ENCODE measurements at places on chromosomes 2 and 18. TPM values are rescaled to one million over a fixed set of nuclear protein-coding genes. Genes with fewer than 3 reads are reported as not detected.

The TMEM182 gene
- total RNA-seq: 6.2 TPM

The AQP12B gene
- total RNA-seq: not detected

DNA sequence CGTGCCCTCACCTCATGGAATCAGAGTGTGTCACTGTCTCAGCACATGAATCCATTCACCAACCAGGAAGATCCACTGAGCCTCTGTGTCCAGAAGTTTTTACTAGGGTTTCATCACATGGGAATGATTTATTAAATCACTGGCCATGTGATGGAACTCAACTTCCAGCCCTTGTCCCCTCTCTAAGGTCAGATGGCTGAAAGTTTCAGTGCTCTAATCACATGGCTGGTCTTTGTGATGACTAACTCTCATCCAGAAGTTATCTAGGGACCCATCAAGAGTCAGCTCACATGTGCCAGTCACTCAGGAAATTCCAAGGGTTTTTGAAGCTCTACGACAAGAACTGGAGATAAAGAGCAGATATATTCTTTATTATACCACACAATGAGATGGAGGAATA lies 140.5 kb upstream of the GYPC start:
- H3K4me1 ChIP-seq: no peaks in the 10 kb centered on the region
- no peak overlapping the region for H3K27ac ChIP-seq
- H3K36me3 ChIP-seq: no peaks in the 10 kb centered on the region
- H3K27me3 ChIP-seq: peaks cover 2% of the 10 kb centered on the region

DNA sequence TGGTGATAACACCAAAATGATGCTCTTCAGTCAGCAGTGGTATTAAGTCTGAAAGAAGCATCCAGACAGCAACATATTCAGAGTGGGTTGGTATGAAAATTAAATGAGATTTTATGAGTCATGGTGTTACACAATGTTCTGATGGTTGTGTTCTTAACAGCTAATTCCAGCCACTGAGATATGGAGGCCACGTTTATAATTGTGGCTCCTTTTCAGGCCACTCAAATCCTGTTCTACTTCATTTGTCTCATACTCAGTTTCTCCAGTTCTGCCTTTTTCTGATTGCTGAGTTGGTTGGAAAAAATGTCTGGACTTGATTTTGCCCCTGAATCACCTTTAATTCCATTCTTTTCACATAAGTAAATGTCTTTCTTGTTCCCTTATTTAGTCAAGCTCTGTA lies 162.7 kb upstream of the COL3A1 start:
- no peaks in the 10 kb centered on the region for H3K4me1 ChIP-seq
- no peaks in the 10 kb centered on the region for H3K27me3 ChIP-seq
- no peak overlapping the region for H3K4me3 ChIP-seq
- DNase-seq: no peak

DNA sequence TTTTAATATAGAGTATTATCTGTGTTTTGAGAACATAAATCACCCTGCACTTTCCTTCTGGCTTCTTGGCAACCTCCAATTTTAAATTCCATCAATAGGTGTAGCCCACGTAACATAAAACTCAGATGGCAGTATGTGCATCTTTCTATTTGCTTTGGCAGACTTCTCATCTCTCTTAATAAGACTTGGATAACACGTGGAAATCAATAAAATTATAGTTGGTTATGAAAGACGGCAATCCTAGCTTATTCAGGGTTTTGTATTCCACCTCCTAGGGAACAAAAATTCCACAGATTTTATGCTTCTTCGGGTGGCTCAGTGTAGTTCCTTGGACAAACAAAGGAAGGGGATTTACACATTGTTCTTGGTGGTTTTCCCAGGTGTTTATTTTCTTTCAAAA lies 299.3 kb downstream of the RND3 start:
- peaks cover 8% of the 10 kb centered on the region for H3K4me1 ChIP-seq
- no peak overlapping the region for H3K4me3 ChIP-seq
- no peaks in the 10 kb centered on the region for H3K27me3 ChIP-seq
- no peaks in the 10 kb centered on the region for H3K36me3 ChIP-seq

- DNase-seq: no peak
- H3K36me3 ChIP-seq: no peaks in the 10 kb centered on the region
- H3K27ac ChIP-seq: no peak overlapping the region
- H3K4me3 ChIP-seq: no peak overlapping the region
- H3K4me1 ChIP-seq: no peaks in the 10 kb centered on the region
Observed at GRCh38 chr2:224333726-224334482, 68.0 kb downstream of the FAM124B start.

DNA sequence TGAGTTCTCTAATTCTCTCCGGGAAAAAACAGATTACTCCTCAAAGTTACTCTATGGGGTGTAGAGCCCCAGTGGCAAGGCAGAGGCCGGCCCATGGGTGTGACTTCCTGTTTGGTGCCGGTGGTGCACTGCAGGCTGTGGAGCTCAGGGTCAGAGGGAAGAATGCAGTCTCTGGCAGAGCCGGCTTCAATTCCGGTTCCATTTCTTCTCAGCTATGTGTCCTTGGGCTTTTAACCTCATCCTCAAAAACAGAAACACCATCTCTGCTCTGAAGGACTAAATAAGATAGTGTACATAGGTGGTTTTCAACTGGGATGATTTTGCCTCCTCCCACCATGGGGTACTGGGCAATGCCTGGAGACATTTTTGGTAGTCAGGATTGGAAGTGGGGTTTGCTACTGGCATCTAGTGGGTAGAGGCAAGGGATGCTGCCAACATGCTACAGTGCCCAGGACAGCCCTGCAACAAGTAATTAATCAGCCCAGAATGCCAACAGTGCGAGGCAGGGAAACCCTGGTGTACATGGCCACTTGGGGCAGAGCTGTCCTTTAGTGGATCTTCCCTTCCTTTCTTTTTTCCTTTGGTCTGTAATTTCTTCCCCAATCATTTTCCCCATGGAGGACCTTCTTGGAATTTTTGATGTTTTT lies 81.2 kb downstream of the INSIG2 start:
- H3K27me3 ChIP-seq: no peaks in the 10 kb centered on the region
- H3K4me3 ChIP-seq: no peak overlapping the region
- H3K4me1 ChIP-seq: no peaks in the 10 kb centered on the region
- no peaks in the 10 kb centered on the region for H3K36me3 ChIP-seq

GRCh38 chr18:55658598-55658997 lies 70.6 kb upstream of the TCF4 start:
- peaks cover 2% of the 10 kb centered on the region for H3K27me3 ChIP-seq
- H3K4me3 ChIP-seq: no peak overlapping the region
- no peak overlapping the region for H3K27ac ChIP-seq
- no peak for DNase-seq
- H3K4me1 ChIP-seq: peaks cover 2% of the 10 kb centered on the region

DNA sequence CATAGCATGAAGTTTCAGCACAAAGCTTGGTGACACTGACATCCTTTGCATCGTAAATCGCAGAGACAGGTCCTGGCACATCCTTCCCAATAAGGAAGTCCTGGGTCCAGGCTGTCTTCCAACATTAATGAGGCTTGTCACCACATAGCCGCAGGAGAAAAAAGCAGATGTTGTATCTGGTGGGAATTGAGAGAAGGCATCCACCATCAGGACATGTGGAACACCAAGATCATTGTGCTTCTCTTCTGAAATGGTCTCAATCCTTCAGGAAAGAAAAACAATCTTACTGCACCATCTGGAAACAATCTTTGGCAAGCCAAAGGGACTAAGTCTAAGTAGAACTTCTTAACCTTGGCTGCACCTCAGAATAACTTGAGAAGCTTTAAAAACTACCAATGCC lies 119.0 kb upstream of the ARHGAP28 start:
- H3K27me3 ChIP-seq: peaks cover 2% of the 10 kb centered on the region
- DNase-seq: no peak
- H3K36me3 ChIP-seq: no peaks in the 10 kb centered on the region
- no peak overlapping the region for H3K4me3 ChIP-seq

DNA sequence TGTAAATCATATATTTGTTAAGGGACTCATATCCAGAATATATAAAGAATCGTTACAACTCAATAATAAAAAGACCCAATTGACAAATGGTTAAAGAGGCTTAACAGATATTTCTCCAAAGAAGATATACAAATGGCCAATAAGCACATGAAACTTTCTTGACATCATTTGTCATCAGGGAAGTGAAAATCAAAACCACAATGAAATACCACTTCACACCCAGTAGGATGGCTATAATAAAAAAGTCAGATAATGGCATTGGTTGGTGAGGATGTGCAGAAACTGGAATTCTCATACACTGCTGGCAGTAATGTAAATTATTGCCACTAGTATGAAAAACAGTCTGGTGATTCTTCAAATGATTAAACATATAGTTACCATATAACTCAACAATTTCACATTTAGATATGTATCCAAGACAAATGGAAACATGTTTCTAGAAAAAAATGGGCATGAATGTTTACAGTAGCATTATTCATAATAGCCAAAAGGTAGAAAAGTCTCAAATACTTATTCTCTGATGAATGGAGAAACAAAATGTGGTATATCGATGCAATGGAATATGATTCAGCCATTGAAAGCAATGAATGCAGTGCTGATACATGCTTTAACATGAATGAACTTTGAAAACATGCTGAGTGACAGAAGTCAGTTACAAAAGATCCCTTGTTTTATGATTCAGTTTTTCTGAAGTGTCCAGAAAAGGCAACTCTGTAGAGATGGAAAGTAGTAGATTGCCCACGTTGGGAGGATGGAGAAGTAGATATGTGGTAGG lies 304.6 kb upstream of the ZEB2 start:
- no peak for DNase-seq
- no peaks in the 10 kb centered on the region for H3K4me1 ChIP-seq
- H3K4me3 ChIP-seq: no peak overlapping the region

- no peaks in the 10 kb centered on the region for H3K27me3 ChIP-seq
- H3K27ac ChIP-seq: no peak overlapping the region
- H3K4me1 ChIP-seq: no peaks in the 10 kb centered on the region
Observed at GRCh38 chr18:42078711-42079110, 123.7 kb downstream of the PIK3C3 start.

DNA sequence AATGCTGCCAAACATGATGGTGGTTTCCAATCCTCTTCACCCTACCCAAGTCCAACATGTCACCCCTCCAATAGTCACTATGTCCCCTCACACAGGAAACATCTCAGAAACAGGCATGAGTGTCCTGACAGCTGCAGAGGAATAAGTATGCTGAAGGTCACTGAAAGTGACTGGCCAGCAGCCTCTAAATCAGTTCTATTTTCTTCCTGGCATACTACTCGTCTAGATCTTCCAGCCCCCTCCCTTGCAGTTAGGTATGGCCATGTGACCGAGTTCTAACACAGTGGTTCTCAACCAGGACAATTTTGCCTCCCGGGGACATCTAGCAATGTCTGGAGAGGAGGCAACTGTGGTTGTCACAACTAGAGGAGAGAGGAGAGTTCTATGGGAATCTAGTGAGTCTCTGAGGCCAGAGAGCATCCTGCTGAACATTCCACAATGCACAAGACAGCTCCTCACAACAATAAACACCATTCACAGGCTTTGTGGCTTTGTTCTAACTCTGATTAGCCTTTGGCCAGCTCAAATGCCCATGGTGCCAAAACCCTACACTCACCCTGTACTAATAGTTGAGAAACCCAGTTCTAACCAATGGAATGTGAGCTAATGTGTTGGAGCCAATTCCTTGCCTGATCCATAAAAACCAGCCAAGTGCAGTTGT lies 12.6 kb upstream of the ID2 start:
- DNase-seq: no peak
- no peak overlapping the region for H3K4me3 ChIP-seq
- peaks cover 2% of the 10 kb centered on the region for H3K27me3 ChIP-seq
